ENCODE measurements at places on chromosomes 2 and 18. TPM values are rescaled to one million over a fixed set of nuclear protein-coding genes. Genes with fewer than 3 reads are reported as not detected.

The CCDC74B gene
- total RNA-seq, result 2.3 TPM

The CHRND gene
- total RNA-seq, result not detected

The IGFBP5 gene
- total RNA-seq, result 386 TPM

The ABCG8 gene
- total RNA-seq, result not detected

The CNDP1 gene
- not detected for total RNA-seq

The SERPINB10 gene
- not detected for total RNA-seq

The EFR3B gene
- 1.7 TPM for total RNA-seq

The NAB1 gene
- total RNA-seq, result 60.2 TPM

The AMER3 gene
- total RNA-seq, result not detected

The WBP1 gene
- total RNA-seq, result 58.9 TPM

The ACMSD gene
- total RNA-seq, result 0.28 TPM

The FOXD4L1 gene
- total RNA-seq, result 0.19 TPM

The COBLL1 gene
- total RNA-seq, result 20.9 TPM

The GRB14 gene
- 12.8 TPM for total RNA-seq

The ADAM23 gene
- 3.9 TPM for total RNA-seq

The TAF4B gene
- 2.3 TPM for total RNA-seq

The KCMF1 gene
- 66.2 TPM for total RNA-seq

The REV1 gene
- 24.2 TPM for total RNA-seq

The ASB18 gene
- total RNA-seq, result not detected

The COMMD1 gene
- total RNA-seq, result 42.0 TPM

The RNF152 gene
- 90.5 TPM for total RNA-seq

The GPC1 gene
- 42.9 TPM for total RNA-seq

The ST8SIA5 gene
- total RNA-seq, result not detected

The MC4R gene
- under 0.01 TPM for total RNA-seq

The PIAS2 gene
- total RNA-seq, result 15.0 TPM

The RTP5 gene
- total RNA-seq, result not detected

The NYAP2 gene
- not detected for total RNA-seq

The LRP1B gene
- total RNA-seq, result under 0.01 TPM

The CDK5R2 gene
- total RNA-seq, result not detected

The TFCP2L1 gene
- total RNA-seq, result 0.19 TPM

The KCNG2 gene
- 0.19 TPM for total RNA-seq

The CNTNAP5 gene
- total RNA-seq, result under 0.01 TPM

The C1QL2 gene
- total RNA-seq, result not detected

The ALPG gene
- total RNA-seq, result not detected

The HOXD8 gene
- total RNA-seq, result 0.85 TPM

The TANC1 gene
- 24.8 TPM for total RNA-seq

All from regular cardiac myocyte (primary cell).